Astrocyte of the hippocampus (primary cell): ENCODE measurements at places on chromosomes 2 and 18.

- DNase-seq, result no peak
Measured at GRCh38 chr18:44957461-44957860, 276.8 kb downstream of the SETBP1 start.

DNA sequence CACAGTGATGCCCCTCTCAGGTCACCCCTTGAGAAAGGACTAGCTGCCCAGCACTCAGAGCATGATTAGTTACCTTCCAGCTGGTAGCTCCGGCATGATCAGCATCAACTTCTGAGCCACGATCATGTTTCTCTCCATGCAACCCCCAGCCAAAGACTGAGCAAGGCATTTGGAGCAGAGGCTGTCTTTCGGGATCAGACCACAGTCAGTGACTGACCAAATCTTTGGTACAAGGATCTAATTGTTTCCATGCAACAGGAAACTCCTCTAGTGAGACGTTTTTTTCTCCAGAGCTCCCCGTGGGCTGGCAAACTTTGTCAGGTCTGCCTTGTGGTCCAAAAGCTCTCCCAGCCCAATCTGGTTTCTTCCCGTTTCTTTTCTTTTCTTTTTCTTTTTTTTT, 244.3 kb downstream of the METTL4 start:
- no peak for DNase-seq

DNA sequence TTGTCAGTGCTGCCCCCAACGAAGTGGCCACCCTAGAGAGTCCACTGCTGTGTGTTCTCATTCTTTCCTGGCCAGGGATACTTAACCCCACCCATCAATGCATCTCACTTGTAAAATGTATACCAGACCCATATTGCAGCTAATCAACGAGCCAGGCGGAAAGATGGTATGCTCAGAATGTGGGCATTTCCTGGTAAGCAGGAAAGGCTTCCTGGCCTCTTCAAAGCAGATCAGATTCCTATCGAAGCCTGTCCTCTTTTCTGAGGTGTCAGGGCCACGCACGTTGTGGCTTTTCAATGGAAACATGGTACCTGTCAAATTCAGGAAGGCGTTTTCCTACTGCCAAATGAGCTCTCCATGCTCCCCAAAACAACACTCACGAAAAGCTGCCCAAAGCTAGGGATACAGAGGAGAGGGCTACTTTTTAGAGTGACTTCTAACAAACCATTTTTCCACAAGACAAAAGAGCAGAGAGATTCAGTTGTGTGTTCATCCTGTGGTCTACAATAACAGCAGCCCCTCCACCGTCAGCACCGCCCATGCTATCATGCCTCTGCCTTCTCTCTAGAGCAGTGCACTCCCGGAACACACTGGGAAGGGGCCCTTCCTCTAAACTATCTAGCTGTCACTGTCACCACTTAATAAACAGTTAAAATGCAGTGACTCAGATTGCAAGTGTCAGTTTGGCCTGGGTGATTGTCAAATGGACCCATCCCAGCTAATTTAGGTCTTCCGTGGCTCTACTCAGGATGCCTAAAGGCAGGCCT, 535.1 kb downstream of the RNF144A start:
- no peak for DNase-seq

DNA sequence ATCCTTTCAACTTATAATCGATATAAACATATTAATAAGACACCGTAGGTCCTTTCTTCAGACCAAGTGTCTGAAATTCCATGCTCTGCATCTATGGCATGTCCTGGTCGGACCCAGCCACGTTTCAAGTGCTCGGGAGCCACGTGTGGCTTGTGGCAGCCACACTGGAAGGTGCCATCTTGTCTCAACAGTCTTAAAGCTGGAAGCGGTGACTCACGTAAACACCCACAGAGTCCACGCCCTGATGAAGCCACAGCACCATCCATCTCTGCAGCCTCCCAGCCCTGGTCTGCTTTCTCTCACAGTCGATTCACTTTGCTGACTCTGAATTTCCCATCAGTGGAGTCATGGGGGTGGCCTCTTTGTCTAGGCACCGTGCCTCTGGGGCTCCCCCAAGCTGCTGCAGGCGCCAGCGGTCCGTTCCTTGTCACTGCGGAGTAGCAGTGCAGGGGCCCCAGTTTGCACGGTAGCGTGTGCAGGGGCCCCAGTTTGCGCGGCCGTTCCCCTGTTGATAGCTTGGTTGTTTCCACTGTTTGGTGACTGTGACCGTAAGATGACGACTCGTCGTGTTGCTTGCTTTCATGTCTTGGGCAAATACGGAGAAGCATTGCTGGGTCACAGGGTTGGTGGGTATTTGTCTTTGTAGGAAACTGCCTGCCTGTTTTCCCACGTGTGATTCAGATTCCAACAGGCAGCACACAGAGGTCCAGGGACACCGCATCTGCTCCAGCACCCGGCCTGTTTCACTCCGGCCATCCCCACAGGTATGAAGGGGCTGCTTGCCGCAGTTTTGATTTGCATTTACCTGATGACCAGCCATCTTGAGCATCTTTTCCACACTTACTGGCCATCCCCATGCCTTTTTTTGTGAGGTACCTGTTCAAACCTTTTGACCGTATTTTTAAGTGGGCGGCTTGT, 240.3 kb downstream of the HDAC4 start:
- DNase-seq, result no peak

DNA sequence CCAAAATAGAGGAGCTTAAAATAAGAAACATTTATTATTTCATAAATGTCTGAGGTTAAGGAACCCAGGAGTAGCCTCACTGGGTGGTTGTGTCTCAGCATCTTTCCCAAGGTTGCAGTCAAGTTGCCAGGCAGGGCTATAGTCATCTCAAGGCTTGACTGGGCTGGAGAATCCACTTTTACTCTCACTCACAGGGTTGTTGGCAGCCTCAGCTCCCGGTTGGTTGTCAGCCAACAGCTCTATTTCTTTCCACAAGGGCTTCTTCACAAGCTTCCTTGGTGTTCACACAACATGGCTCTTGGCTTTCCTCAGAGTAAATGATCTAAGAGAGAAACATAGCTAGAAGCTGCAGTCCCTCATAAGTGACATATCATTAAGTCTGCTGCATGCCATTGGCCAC, 55.6 kb upstream of the TEX51 start:
- DNase-seq, result no peak

- peak; percentile 37 for DNase-seq
Measured at GRCh38 chr18:77133051-77133834, 660 bp upstream of the MBP start.

DNA sequence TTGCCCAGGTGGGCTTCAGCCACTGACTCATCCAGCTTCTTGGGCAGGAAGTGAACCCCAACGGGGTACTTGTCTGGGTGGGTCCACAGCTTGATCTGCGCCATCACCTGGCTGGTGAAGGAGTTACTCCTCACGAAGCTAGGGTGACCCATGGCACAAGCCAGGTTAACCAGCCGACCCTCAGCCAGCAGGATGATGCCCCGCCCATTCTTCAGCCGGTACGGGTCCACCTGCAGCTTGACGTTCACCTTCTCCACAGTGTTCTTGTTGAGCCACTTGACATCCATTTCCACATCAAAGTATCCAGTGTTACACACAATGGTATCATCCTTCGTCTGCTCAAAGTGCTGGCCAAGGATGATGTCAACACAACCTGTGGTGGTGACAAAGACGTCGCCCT, 121.3 kb upstream of the NXPH2 start:
- no peak for DNase-seq

DNA sequence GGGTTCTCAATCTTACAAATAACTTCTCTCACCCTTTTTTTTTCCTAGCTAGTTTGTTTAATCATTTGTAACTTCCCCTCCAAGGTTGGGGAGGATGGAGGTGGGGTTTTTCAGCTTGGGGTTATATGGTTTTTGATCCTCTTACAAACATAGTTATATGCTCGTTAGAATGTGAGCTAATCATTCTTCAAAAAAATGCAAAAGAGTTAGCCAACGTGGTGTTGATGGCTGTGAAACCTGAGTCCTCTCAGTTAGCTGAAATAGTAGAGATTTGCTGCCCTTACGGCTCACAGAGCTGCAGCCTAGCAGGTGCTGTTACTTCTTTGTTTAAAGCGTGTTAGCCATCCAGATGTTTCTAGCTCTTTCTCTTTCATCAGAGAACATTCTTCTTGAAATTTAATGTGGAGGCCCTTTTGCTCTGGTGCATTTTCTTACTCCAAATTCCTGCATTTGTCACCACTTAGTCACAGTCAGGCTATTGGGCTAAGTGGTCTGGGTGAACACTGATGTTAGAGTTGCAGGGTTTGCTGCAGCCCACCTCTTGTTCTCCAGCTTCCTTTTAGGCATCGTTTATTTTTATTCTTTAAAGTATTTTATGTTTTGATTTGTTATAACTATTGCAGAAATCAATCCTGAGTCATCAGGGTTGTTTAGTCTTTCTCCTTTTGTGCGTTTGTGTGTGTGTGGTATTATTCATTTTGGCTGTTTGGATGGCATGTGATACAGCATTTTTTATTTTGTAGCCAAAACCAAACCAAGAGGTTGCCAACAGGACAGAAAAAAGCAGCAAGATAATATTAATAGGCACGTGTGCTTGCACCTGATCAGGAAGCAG, 41.1 kb downstream of the LIMS1 start:
- peak; percentile 78 for DNase-seq

DNA sequence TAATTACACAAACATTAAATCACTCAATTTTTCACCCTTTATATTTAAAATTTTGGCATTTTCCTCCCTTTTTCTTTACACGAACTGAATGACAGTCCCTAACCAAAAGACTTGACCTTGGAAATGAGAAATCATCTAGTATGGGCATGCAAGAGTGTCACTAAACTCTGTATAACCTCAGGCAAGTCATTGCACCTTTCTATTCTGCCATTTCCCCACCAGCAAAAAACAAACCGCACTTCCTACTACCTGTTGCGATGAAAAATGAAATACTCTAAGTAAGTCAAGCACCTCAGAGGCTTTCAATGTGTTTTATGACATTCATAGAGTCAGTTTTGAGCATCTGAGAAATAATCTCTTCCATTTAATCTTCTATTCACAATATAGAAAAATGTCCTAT, 44.1 kb downstream of the ANKRD44 start:
- no peak for DNase-seq
